ENCODE measurements at places on chromosomes 1 and 21.

- DNase-seq, result no peak
Measured at GRCh38 chr1:10943991-10944730, 68.3 kb upstream of the TARDBP start.

GRCh38 chr1:89847191-89847729 lies 26.4 kb downstream of the LRRC8D start:
- no peak for DNase-seq

DNA sequence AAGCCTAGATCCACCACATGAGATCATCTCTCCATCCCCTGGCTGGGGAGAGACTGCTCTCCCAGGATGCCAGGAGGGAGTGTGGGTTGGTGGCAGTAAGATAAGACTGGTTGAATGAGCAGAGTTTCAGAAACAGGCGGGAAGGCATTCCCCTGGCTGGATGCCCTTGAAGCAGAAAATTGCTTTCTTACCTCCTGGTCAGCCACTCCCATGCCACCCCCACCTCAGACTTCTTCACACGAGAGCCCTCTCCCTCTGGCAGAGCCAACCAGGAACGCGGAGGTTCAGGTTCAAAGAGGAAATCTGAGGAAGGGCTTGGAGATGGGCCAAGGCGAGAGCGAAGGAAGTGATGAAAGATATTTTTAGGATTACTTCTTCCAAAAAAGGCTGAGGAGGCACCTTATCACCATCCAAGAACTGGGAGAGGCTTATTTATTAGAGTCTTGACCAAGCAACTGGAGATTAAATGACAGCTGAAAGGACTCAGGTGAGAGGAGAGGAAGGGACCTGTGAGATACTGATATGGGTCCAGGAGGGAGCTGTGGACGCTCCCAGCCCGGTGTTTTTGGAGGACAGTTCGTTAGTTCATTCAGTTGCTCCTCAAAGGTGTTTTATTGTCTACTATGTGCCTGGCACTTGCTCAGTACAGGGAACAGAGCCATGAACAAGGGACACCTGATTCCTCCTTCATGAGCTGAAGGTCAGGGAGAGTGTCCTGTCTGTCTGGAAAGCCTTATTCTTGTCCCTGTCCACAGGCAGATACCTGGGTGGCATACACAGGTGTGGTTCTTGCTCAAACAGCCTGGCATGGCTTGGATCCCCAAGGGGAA lies 18.9 kb upstream of the SLC26A9 start:
- DNase-seq, result no peak

GRCh38 chr1:116179964-116180363 lies 68.8 kb downstream of the MAB21L3 start:
- DNase-seq, result no peak

DNA sequence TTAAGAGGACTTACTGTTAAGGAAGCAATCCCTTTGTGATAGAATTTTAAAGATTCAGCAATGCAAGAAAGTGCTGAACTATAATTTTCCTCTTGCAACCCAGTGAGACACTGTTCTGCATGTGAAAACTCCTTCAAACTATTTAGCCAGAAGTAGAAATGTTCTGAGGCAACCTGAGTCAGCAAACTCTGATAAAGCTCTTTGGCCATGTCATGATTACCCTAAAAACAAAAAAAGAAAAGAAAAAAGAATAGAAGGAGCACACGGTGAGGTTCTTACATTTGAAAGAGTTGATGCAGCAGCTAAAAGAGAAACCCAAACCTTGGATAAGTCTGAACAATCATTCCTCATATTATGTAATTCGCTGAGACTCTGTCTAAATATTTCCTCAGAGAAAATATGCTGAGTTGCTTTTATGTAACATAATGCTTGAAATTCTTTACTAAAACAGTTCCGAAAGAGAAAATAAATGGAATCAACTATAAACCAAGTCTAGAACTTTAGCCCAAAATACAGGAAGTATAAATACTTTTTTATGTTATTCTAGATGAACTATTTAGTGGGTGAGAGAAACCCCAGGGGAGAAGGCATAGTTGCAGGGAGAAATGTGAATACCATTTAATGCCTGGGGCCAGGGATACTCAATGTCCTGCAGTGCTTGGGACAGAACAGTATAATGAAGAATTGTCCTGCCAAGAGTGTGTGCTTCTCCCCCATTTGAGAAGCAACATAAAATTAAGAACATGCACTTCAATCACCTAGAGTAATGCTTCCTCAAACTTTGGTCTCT lies 60.0 kb downstream of the INTS7 start:
- no peak for DNase-seq

GRCh38 chr1:211910913-211911485 lies 80.4 kb upstream of the LPGAT1 start:
- DNase-seq, result no peak

GRCh38 chr1:84753516-84754385 lies 63.5 kb upstream of the SSX2IP start:
- DNase-seq, result peak; percentile 58

DNA sequence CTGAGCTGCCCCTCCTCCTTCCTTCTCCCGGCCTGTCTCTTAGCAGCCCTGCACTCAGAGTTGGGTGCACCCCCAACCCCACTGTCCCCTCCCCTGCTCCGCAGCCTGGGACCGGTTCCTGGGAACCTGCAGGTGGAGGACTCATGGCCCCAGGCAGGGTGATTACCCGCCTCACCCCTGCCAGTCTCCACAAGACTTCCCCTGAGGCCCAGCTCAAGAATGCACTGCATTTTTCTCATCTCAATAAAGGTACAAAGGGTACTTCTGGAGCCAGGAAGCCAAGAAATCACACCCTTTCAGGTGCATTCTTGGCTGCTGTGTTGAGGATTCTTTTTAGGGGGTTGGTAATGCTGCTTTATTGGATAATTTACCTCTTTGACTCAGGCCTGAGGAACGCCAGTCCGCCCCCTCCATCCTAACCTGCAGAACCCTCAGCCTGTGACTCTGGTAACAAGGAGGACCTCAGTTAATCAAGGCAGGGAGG lies 126.3 kb upstream of the TMPRSS2 start:
- DNase-seq, result no peak

DNA sequence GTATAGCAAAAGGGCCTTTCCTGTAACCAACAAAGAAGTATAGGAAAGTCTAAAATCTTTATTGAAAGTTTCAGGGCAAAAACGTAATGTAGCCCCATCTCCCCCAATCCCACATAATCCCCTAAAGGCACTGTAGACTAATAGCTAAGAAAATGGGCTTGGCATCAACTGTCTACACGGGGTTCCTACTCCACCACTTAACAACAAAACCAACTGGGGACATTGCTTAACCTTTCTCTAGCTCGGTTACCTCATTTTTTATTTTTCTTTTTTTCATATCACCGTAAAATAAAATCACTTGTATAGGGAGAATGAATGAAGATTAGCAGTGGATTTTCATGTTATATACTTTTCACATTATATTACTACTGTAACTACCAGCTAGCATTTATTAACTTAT lies 12.3 kb downstream of the MACF1 start:
- DNase-seq, result no peak

Data from stimulated activated CD4-positive, alpha-beta T cell treated with anti-CD3 and anti-CD28 coated beads, TNF-alpha, amount 100 ng/mL, for 24 hours (primary cell).